ENCODE measurements at places on chromosomes 4 and X.
A peak's percentile ranks its signal among the peaks of the same experiment; 100 is the strongest.

- no peak for DNase-seq
Measured at GRCh38 chr4:174882317-174882992, 35.7 kb upstream of the ADAM29 start.

- DNase-seq: no peak
Measured at GRCh38 chr4:76723924-76724323, 174.0 kb downstream of the SOWAHB start.

- DNase-seq: no peak
Measured at GRCh38 chr4:55499495-55499894, 47.2 kb downstream of the CLOCK start.

DNA sequence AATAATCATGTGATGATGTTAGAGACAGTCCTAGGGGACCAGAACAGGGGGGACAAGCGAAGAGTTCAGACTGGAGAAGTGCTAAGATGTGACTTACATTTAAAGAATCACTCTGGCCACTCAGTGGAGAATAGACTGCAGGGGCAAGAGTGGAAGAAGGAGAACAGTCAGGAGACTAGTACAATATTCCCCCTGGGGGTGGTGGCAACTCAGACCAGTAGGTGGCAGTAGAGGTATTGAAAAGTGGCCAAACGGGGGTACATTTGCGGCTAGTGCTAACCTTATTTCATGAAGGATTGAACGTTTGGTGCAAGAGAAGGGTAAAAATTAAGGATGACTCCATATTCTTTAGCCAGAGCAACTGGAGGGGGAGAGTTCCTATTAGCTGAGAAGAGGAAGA lies 2.7 kb upstream of the BMX start:
- DNase-seq: peak; percentile 67

- DNase-seq: no peak
Measured at GRCh38 chrX:46034868-46035267, 510.4 kb downstream of the ZNF674 start.

DNA sequence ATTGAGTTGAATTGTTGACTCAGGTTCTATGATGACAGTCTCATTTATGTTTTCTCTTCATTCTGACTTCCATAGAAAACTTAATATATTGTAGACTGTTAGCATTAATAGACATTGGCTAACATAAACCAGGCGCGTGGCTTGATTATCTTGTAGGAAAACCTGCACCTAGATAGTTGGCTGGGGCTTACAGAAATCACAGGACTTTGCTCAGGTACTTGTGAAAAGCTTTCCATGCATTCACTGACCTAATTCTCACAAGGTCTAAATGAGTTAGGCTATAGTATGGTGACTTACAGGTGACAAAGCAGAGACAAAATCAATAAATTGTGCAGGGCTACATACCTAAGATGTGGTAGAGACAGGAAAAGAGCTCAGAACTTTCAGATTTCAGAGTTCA lies 212.8 kb downstream of the GPAT3 start:
- DNase-seq: no peak

DNA sequence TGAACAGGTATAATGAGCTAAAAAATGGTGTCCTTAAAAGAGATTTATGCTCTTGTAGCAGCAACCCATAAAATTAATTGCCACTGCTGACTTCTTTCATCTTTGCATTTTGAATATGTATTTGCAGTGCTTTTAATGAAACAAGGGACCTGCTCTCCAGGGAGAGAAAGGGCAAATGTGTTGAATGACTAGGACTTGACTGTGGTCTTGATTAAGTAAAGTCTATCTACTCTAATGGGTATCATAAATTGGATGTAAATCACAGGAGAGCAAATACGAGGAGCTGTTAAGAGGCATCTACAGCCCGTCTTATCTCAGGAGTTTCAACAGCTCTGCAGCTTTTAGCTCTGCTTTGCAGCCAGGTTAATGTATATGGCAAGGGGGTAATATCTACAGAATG lies 216.4 kb downstream of the PALLD start:
- DNase-seq: no peak

GRCh38 chr4:114999880-115000279 lies 113.5 kb downstream of the NDST4 start:
- no peak for DNase-seq

DNA sequence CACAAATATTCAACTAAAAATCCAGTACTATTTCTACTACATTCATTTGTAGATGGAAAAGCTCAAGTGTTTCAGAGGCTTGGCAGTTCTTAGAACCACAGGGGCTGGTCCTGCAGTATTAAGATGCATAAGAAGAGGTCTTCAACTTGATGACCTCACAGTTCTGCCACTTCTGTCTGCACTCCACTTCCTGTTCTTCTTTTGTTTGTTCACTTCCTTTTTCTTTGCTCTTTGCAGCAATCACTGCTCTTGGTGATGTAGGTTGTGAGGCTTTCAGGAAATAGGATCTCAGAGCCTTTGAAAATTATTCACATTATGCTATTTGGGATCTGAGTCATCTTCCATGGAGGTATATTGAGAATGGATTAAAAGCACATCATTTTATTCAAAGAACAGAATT lies 602.0 kb upstream of the CPEB2 start:
- DNase-seq: no peak

Data from HTR-8/SVneo (cell line).